ENCODE measurements at places on chromosomes 2 and 18.

- no peak for DNase-seq
These were observed 45.0 kb downstream of the EMILIN2 start for GRCh38 chr18:2891526-2892431.

GRCh38 chr2:234447189-234447588 is 49.7 kb downstream of the ARL4C start:
- no peak for DNase-seq

GRCh38 chr2:46114996-46115395 is 182.2 kb upstream of the EPAS1 start:
- no peak for DNase-seq

- no peak for DNase-seq
These were observed 79.2 kb downstream of the LAMA1 start for GRCh38 chr18:7038330-7038851.

DNA sequence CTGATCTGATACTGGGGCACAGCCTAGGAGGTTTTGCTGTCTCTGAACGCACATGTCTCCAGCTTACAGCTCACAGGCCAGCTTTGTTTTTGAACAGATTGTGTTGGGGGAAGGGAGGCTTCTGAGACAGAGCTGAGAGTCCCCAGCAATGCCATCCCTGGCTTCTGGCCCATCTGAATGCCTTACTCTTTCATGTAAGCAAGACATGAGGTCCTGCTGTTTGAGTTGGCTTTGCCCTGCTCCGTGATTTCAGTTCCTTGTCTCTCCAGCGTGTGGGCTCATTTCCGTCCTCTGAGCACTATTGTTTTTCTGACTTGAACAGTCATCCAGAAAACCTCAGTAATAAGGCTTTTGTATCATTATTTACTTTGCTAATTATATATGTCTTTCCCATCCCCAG is 194.9 kb upstream of the TNP1 start:
- no peak for DNase-seq

- no peak for DNase-seq
These were observed 63.3 kb downstream of the ICOS start for GRCh38 chr2:203999835-204000234.

DNA sequence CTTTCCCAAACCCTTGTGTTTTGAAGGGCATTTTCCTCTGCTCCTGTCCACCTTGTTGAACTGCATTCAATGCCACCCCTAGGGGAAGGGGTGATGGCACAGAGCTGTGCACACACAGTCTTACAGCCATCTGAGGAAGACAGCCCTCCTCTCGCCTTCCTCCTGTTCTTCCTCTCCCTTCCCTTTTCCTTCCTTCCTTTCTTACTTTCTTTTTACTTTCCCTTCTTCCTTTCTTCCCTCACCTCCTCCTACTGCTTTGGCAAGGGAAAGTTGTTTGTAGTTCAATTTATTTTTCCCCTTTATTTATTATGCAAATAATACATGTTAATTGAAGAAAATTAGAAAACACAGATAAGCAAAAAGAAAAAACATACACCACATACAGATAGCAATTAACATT is 99.4 kb downstream of the CDH20 start:
- no peak for DNase-seq

DNA sequence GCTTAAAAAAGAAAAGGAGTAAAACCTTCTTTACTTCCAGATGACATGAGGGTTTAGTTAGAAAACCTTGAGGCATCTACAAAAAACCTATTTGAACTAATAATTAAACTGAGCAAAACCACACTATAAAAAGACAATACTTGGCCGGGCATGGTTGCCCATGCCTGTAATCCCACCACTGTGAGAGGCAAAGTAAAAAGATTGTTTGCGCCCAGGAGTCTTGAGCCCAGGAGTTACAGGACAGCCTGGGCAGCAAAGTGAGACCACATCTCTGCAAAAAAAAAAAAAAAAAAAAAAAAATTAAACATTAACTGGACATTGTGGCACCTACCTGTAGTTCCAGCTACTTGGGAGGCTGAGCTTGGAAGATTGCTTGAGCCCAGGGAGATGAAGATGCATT is 502.8 kb upstream of the LRRTM4 start:
- no peak for DNase-seq

DNA sequence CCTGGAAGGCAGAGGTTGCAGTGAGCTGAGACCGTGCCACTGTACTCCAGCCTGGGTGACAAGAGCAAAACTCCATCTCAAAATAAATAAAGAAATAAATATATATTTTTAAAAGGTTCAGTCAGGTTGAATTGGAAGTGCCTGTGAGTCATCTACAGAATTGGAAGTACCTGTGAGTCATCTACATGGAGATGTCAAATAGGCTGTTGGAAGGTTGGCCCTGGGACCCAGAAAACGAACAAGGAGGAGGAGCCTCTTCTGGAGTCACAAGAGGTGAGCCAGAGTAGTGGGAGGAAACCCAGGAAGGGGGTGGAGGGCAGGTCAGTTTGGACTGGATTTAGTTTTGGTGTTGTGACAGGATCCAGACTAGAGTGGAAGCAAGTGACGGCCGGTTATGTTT is 15.2 kb upstream of the SCYGR1 start:
- DNase-seq, result no peak

DNA sequence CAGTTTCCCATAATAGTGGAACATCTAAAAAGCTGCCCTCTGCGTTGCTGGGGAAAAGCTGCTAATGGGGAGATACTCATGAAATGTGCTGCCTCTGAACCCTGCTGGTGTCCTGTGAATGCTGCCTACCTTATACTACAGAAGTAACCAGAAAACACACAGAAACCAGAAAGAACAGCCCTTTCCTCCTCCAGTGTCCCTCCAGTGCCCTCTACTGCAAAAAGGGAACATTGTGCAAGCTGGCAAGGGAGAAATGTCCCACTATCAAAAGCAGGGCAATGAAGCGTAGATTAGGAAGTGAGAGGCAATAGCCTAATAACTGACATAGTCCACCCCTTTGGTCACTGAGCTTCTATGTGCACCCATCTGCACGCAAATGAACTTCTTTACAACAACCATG is 162.7 kb upstream of the ETAA1 start:
- no peak for DNase-seq

GRCh38 chr18:28588884-28589549 is 412.1 kb upstream of the CDH2 start:
- no peak for DNase-seq

DNA sequence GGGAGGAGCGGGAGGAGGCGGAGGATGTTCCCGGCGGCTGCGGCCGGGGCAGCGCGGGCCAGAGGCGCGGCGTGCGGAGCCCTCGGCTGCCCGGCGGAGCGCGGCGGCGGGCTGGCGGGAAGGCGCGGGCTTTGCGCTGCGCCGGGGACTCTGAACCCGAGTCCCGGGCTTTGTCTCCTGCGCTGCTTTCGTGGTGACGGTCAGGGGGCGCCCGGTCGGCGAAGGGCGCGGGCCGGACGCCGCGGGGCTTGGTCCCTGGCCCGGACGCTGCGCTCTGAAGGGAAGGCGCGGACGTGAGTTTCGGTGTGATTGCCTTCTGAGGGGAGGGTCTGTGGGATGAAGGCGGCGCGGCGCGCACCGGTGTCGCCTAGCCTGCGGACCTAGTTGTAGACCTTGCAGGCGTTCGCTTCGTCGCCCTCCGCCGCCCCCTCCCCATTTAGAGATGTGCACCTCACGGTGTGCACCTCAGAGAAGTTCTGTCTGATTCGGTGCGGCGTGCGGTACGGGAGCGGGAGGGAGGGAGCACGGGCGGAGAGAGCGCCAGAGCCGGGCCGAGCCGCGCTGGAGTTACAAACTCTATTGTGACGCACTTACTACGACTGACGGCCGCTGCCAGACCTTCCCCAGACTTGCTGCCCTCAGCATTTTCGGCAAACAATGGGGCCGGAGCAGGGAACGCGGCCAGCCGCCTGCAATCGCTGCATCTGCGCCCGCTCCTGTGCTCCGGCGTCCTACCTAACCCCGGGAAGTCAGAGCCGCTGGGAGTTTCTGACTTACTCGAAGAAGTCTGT is 2.1 kb downstream of the BCL2L11 start:
- peak; percentile 35 for DNase-seq

- no peak for DNase-seq
These were observed 29.9 kb downstream of the HK2 start for GRCh38 chr2:74863802-74864248.

DNA sequence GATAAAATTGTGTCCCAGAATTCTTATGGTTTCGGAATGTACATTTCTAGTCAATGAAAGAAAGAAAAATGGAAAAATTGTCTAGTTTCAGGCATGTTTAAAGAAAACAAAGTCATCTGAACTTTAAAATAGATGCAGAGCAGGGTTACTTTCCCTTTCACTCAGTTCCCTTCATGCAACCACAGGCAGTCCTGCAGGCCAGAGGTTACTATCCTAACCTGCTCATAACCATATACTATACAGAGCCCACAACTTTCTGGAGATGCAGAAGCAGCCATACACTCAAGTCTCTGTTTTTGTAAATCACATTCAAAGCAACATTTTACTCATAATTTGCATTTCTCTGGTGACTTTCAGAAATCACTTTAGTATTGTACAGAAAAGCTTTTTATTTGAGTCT is 690.3 kb downstream of the MBD2 start:
- DNase-seq, result no peak

GRCh38 chr2:120607506-120607905 is 128.2 kb upstream of the GLI2 start:
- no peak for DNase-seq

GRCh38 chr2:154207288-154208047 is 335.7 kb downstream of the GALNT13 start:
- DNase-seq, result no peak

- DNase-seq, result no peak
These were observed 105.6 kb upstream of the NOL4 start for GRCh38 chr18:34330308-34330707.

DNA sequence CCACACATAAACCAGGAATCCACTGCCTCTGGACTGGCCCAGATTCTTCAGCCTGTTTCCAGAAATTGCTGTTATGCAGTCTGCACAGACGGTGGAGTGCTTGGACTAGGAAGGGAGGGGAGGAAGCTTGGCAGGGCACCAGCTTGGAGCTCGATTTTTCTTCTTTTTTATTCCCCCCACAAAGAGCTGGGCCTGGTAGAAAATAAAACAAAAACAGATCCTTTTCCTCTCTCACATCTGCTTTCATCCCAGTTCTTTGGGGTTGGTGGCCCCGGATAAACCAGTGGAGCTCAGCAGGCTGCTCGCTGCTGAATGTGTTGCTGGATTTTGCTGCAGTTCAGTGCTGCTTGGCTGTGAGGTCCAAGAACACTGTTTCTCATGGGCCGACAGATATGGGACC is 16.0 kb downstream of the LRRTM1 start:
- DNase-seq, result no peak

GRCh38 chr2:217357886-217358620 is 498.2 kb upstream of the TNP1 start:
- DNase-seq, result no peak

DNA sequence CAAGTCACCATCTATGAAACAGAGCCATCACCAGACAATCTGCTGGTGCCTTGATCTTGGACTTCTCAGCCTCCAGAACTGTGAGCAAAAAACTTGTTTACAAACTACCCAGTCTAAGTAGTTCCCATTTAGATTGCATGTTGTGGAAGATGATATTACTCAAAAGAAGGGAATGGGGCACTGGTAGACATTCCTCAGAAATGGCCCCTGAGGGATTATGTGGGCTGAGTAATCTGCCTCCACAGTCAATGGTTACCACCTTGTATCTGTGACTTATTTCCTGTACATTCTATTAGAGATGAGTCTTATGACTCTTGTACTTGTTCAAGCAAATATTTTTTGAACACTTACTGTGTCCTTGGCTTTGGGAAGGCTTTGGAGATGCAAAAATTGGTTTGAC is 160.4 kb downstream of the NUP35 start:
- no peak for DNase-seq

GRCh38 chr18:8133032-8133431 is 476.2 kb upstream of the RAB12 start:
- no peak for DNase-seq

DNA sequence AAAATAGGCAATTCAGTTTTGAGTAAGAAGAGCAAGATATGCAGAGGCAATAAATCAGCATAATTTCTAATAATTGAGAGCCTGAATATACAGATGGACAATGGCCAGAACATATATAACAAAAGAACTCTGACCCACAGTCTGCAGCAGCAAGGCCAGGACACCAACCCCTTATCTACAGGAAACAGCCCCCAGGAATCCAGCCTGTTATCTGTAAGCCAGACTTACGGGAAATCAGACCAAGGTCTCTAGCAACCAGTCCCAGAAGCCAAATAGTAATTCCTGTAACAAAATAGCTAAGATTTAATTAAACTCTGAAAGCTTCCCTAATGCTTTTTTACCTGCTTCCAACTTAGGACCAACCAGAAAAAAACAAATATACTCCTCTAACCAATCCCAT is 434.5 kb upstream of the GYPC start:
- DNase-seq, result no peak

GRCh38 chr2:171711351-171711750 is 24.1 kb downstream of the DYNC1I2 start:
- no peak for DNase-seq

DNA sequence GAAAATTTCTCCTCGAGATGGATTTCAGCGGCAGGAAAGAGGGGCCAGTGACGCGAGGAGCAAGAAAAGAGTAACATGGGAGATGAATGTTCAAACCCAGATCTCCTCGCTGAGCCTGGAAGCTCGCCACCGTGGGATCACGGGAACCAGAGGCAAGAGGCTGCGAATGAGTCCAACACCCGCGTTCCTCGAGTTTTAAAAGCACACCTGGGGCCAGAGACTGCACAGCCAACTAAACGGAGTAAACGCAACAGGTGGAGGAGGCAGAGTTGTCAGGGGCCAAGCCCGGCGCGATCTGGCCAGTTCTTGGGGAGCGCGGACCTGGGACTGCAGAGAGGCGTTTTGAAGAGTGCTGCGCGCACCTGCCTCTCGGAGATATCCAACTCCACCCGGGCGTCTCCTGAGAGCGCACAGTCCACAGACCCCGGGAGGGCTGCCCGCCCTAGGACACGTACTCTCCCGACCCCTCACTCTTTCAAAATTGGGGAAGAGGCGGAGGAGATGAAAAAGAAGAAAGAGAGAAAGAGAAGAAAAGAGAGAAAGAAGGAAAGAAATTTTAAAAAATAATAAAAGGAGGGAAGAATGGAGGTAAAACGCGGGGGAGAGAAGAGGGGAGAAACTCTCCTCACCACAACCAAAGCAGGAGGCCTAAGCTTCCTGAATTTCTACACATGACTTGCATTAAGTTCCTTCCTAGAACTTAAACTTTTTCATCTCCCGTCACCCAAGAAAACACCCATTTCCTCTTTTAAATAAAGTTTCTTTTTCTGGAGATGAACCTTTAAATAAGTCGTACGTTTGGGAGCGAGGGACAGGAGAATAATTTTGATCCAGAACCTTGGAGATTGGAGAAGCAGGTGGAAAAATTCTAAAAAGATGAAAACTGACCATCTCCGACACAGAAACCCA is 5.3 kb upstream of the PAX3 start:
- DNase-seq, result no peak

DNA sequence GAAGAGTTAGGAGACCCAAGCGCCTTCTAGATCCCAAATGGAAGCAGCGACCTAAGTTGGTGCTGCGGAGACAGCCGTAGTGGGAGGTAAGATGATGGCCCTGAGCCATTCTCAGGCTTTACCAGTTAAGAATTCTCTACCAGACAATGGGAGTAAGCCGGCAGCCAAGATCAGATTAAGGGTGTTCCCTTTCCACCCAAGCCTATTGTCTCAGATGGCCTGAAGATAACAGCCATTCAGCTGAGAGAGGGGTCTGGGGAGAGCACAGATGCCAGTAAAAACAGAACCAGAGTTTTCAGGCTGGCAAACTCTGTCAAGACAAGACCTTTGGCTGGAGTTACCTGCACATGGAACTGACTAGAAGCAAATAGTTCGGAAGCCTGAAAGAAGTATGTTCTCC is 191.7 kb upstream of the HAAO start:
- DNase-seq, result no peak

Measured in stimulated activated CD4-positive, alpha-beta T cell treated with anti-CD3 and anti-CD28 coated beads, Interleukin-12 subunit alpha, Interleukin-12 subunit beta, amount 100 ng/mL, for 48 hours (primary cell).